ENCODE measurements at places on chromosomes 6 and 20.

GRCh38 chr6:79984261-79984660, 20.2 kb upstream of the TTK start:
- DNase-seq: peak; percentile 13

DNA sequence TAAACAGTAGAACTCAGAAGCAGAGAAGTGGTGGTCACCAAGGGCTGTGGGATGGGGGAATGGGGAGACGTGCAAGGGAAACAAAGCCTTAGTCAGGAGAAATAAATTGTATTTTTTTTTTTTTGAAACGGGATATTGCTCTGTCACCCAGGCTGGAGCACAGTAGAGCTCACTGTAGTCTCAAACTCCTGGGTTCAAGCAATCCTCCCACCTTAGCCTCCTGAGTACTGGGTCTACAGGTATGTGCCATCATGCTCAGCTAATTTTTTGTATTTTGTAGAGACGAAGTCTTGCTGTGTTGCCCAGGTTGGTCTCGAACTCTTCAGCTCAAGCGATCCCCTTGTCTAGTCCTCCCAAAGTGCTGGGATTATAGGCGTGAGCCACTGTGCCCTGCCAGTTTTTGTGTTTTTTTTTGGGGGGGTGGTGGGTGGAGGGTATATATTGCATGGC, 3.4 kb downstream of the HSPA1B start:
- no peak for DNase-seq

DNA sequence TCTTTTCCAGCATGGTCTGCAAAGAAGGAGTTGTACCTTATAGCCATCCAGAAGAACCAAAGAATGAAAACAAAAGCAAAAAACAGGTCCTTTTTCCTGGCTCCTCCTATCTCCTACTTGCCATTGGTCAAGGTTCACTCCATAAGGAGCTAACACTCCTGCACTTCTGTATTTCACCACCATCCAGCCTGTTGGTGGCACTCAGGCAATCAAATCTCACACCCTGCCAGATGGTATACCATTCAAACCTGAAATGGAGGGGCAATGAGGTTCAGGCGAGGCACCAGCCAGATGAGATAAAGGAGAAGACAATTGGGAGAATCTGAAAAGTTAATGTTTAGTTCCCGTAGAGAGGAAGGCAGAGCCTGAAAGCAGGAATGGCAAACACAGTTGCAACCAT, 203.8 kb downstream of the ALDH8A1 start:
- no peak for DNase-seq

GRCh38 chr6:11788043-11788442, 9.4 kb upstream of the ADTRP start:
- DNase-seq: no peak

DNA sequence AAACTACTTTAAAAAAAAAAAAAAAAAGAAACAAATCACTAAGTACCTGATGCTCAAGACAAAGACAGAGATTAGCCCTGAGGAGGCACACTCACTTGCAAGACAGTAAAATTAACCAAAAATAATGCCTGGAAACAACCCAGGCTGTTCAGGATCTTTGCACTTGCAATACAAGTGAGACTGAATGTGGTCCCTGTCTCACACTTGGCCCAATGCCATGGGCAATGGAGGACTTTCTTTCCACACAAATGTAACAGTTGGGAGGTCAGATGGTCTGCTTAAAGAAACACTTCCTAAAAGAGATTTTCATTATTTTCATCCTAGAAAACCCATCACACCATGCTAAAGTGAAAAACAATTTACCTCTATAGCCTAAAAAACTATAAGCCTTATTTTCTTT, 16.2 kb downstream of the STAU1 start:
- DNase-seq: no peak
